Fibroblast of skin of back (primary cell): ENCODE measurements at places on chromosomes 11 and 22.

GRCh38 chr11:72814286-72815109, at the start of gene ATG16L2:
ATG16L2 (plus strand) TSS chr11:72814411; CDS start chr11:72814446, 35 bp downstream.
- peak; percentile 85 for DNase-seq

DNA sequence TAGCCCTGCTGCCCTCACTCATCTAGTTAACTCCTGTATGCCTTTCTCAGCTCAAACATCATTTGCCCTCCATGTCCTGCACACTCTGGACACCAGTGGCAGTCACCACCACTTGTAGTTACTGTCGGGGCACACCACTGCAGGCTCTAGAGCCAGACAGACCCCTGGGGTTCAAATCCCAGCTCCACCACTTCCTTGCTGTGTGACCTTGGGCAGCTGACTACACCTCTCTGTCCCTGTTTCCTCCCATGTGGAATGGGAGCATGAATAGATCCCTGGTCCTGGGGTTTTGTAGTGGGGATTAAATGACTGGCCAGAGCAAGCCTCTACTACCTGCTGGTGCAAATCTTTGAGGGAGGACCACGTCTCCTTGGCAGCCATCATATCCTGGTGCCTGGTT, 7.8 kb upstream of the IFT27 start:
- DNase-seq, result no peak

- no peak for DNase-seq
These were observed 3.3 kb downstream of the A4GALT start for GRCh38 chr22:42717197-42717928.

- no peak for DNase-seq
These were observed 22.5 kb downstream of the GSTT2B start for GRCh38 chr22:23938328-23939016.

- DNase-seq, result no peak
These were observed 33.2 kb downstream of the TOLLIP start for GRCh38 chr11:1276041-1276790.

DNA sequence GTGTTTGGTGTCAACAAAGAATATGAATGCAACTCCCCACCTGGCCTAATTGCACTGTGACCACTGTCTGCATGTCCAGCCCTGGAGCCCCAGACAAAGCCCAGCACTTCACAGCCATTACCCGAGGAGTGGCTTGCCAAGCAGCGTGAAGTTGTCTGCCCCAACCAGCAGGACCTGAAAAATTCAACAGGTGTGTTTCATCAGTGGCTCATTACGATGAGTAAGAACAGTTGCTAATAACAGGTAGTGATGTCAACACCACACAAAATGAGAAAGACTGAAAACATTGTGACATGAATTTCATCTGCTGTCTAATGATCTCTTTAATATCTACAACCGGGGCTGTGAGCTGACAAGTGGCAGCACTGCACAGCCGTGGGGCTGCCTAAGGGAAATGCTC, 10.3 kb downstream of the MRPL21 start:
- DNase-seq, result no peak

GRCh38 chr22:43345761-43346301, 2.7 kb upstream of the SCUBE1 start:
- no peak for DNase-seq

- DNase-seq, result no peak
These were observed 35.9 kb upstream of the MYEOV start for GRCh38 chr11:69257838-69258658.

GRCh38 chr22:25111579-25112517, 87.8 kb upstream of the CRYBB3 start:
- DNase-seq, result peak; percentile 3

- no peak for DNase-seq
These were observed 7.7 kb downstream of the ARAP1 start for GRCh38 chr11:72744474-72744873.

DNA sequence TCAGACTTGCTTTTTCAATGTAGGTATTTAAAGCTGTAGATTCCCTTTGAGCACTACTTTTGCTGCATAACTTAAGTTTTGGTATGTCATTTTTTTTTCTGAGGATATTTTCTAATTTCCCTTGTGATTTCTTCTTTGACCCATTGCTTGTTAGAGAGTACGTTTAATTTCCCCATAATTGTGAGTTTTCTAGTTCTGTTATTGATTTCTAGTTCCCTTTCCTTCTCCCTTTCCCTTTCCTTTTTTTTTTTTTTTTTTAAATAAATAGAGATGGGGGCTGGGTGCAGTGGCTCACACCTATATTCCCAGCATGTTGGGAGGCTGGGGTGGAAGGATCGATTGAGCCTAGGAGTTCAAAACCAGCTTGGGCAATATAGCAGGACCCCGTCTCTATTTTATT, 30.8 kb downstream of the UBE2L3 start:
- no peak for DNase-seq

GRCh38 chr11:93570759-93571413, 27.7 kb upstream of the SMCO4 start:
- DNase-seq, result peak; percentile 65

DNA sequence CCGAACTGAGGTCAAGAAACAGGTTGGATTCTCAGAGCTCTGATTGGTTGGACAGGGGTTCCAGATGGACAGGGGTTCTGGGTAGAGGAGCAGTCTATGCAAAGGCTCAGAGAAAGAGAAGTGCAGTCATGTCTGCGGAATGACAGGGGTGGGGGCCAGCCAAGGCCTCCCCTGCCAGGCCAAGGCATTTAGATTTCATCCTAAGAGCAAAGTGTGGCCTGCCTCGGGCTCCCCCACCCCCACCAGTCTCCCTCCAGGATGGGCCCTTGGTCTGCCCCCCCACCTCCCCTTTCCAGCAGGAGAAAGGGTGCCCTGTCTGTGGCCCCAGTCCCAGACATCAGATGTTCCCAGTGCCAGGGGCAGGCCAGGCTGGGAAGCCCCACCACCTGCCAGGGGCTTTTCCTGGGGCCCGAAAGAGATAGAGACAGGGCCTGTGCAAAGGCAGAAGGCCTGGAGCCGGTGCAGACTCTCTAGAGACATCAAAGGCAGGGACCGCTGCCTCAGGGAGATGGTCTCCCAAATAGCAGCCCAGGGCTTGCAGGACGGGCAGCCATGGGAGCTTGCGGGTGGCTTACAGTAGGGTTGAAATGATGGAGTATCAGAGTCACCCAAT, 9.4 kb downstream of the SUSD2 start:
- DNase-seq, result no peak

DNA sequence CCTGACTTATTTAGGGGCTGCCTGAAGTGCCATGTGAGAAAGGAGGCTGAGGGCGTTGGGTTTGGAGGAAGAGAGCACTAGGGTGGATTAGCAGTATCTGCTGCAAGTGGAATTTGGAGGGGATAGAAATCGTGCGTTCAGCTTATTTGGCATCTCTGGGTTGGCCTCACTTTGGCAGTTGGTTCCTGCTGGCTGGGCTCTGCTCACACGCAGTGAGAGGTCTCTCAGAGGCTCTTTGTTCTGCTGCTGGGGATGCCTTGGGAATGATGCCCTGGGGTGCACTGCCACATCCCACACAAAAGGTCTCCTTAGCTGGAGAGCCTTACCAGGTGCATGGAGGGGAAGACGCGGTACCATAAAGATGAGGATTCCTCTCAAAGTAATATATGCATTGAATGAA, 17.7 kb upstream of the MICAL2 start:
- DNase-seq, result no peak

DNA sequence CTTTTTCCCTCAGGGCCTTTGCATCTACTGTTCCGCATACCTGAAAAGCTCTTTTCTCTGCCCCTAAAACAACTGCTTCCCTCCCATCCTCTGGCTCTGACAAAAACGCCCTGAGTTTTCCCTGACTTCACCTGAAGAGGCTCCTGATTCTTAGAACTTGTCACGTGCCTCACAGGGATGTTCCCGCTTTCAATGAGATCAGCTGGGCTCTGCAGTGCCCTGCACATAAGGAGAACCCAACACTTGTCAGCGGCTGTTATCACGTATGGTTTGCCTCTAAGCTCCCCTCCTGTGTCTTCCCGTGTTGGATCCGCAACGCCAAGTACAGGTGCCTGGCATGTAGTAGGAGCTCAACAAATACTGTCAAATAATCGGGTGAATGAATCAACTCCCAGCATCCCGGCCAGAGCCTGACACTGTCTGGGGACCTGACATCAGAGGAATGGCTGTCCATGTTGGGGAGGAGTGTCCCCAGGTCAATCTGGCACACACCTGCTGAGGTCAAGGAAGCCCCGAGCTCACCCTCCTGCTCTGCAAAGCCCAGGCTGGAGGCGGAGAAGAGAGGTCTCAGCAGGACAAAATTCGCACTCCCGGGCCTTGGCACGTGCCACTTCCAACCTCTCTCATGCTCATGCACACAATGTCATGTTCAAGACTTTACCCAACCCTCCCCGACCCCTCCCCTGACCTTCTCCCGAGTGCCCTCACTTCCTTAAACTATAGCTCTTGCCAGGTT, 4.2 kb upstream of the GRK2 start:
- no peak for DNase-seq

GRCh38 chr11:126282361-126282735, 545 bp upstream of the TIRAP start:
- peak; percentile 44 for DNase-seq

- no peak for DNase-seq
These were observed 82.8 kb upstream of the PTH start for GRCh38 chr11:13578514-13579140.

GRCh38 chr11:102010776-102011494, 36.3 kb upstream of the CFAP300 start:
- peak; percentile 98 for DNase-seq
